ENCODE measurements at places on chromosomes 3 and 15. TPM values are rescaled to one million over a fixed set of nuclear protein-coding genes. Genes with fewer than 3 reads are reported as not detected.
A peak's percentile ranks its signal among the peaks of the same experiment; 100 is the strongest.

DNA sequence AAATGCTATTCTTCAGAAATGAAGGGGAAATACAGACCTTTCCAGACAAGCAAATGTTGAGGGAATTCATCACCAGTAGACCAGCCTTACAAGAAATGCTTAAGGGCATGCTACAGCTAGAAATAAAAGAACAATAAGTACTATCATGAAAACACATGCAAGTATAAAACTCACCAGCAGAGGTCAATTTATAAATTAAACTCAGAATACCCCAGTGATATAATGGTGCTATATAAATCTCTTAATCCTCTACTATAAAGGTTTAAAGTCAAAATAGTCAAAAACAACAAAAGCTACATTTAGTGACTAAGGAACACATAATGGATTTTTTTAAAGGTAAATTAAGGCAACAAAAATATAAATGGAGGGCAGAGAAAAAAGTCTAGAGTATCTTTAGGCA lies 142.5 kb downstream of the CPNE4 start:
- H3K4me1 ChIP-seq = no peaks in the 10 kb centered on the region
- H3K4me3 ChIP-seq = no peak overlapping the region
- peak; percentile 8 for DNase-seq
- no peak overlapping the region for H3K27ac ChIP-seq
- no peaks in the 10 kb centered on the region for H3K36me3 ChIP-seq

DNA sequence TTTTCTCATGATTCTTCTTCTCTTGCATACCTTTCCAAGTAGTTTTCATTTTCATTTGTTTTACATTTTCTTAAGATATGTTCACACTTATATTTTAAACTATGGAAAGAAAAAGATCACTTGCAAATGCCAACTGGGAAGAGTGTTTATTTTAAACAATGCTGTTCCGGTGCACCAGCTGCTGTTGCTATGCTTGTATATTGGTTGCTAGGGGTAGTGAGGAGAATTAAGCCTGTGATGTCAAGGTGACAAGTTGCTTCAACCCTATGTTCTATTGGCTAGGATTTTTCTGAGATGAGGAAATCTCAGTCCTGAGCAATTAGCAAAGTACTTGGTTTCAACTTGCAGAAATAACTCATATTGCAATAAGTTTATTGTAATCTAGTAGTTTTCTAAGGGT lies 500.1 kb downstream of the MFSD1 start:
- H3K27me3 ChIP-seq = no peaks in the 10 kb centered on the region
- no peaks in the 10 kb centered on the region for H3K4me1 ChIP-seq
- H3K36me3 ChIP-seq = no peaks in the 10 kb centered on the region
- DNase-seq = no peak
- no peak overlapping the region for H3K27ac ChIP-seq

DNA sequence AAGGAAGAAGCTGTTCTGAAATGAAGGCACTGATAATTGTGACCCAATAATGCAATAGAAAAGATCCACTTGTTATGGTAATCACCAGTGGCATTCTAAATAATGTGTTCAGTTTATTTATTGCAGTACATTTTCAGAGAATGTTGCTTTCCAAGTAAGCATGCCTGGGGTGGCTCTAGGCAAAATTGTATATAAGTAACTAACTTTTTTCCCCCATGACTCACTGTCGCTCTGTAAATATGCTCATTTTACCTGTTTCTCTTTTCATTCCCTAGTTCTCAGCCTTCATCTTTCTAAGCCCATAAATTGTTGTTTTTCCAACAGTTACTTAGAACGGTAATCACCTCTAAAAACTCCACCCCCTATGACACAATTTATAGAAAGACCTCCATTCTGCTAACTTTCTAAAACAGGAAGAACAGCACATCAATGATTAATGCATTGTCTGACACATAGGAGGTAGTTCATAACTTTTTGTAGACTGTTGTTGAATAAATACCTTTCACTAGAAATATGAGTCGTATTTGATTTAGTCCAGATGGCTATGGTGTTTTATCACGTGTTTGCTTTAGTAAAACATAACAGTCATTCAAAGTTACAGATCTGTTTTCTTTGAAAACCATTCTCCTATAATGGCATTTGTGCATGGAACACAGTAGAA lies 143.1 kb downstream of the LSAMP start:
- H3K4me1 ChIP-seq = no peaks in the 10 kb centered on the region
- no peak for DNase-seq
- no peaks in the 10 kb centered on the region for H3K36me3 ChIP-seq
- H3K27ac ChIP-seq = no peak overlapping the region

GRCh38 chr3:184565421-184566211 lies 4.0 kb downstream of the EPHB3 start:
- peak overlapping the region; percentile 51 for H3K27ac ChIP-seq
- H3K4me3 ChIP-seq = peak overlapping the region; percentile 98
- H3K36me3 ChIP-seq = no peaks in the 10 kb centered on the region

DNA sequence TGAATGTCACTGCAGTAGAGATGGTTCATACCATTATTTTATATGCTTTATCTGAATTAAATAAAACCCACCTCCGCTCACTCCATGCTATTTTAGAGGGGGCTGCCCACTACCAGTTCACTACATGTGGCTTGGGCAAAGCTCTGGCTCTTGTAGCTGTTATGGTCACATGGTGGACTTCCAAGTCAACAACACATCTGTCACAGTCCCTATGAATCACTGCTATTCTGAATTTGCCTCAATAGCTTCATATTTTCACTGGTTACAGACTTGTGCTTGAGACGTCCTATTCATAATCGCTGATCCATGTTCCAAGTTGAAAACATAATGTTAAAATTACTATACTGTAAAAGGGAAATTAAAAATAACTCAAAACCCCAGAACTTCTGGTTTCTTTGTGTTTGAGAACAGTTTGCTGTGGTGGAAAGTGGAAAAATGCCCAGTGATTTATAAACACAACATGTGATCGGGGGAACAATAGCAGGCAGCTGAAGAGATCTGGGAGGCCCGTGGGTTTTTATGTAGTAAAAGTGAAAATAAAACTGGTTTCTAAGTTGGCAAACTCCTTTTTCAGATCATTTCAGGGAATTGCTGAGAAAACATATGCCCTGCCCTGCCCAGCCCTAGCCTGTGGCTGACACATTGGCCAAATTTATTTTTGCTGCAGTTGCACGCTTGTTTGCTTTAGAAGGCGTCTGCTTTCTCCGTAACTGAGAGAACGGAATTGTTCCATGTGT lies 128.8 kb upstream of the PRR23C start:
- no peak overlapping the region for H3K4me3 ChIP-seq
- H3K36me3 ChIP-seq = no peaks in the 10 kb centered on the region
- no peak for DNase-seq
- no peak overlapping the region for H3K27ac ChIP-seq
- no peaks in the 10 kb centered on the region for H3K27me3 ChIP-seq

DNA sequence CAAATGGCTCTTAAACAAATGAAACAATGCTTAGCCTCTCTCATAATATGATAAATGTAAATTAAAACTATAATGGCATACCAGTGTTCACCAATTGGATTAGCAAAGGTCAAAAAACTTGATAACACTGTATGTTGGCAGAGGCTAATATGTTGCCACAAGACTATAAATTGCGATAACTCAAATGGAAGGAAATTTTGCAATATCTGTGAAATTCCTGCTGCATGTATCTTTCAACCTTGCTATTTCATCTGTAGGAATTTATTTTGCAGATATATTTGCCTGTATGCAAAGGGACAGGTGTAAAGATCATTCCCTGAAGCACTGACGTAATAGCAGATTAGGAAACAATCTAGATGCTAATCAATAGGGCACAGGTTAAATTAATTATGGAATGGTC lies 191.4 kb upstream of the EIF1B start:
- no peaks in the 10 kb centered on the region for H3K36me3 ChIP-seq
- DNase-seq = peak; percentile 14
- no peak overlapping the region for H3K27ac ChIP-seq
- H3K27me3 ChIP-seq = no peaks in the 10 kb centered on the region

DNA sequence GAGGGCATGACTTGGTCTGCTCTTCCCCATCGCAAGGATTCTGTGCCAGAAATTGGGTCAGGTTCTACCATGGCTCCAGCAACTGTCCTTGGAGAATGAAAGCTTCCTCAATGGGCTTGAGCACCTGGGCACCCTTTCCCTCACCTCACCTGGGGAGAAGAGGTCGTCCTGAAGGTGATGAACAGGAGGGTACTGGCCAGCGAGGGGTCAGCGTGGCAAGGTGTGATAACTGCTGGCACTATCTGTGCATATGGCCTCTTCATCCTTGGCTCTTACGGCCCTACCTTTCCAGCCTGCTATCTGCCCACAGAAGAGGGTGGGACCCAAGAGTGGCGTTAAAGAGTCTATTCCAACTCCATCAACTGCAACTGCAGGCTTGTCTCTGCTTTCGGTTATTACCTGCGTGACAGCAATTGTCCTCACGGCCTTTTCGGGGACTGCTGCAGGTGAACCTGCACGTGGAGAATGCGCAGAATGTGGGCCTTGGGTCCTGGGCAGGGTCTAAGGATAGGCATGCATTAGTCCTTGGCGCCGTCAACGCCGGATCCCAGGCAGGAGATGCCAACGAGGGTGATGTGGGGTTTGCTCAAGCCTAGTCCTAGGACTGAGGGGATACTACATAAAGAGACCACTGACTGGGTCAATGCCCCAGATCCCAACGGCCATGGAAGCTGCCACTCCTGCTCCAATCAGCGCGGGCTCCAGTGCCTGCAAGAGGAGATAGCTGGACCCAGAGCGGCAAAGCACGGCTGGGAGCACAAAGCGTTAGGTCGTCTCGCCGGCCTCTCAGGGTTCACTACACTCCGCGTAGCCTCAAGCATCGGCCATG lies 625 bp upstream of the RBM15B start:
- peaks cover 30% of the 10 kb centered on the region for H3K36me3 ChIP-seq
- H3K4me1 ChIP-seq = peaks cover 23% of the 10 kb centered on the region
- H3K27ac ChIP-seq = peak overlapping the region; percentile 79
- H3K4me3 ChIP-seq = peak overlapping the region; percentile 10
- no peaks in the 10 kb centered on the region for H3K27me3 ChIP-seq

Gene DAPK2
- total RNA-seq = 1.4 TPM

DNA sequence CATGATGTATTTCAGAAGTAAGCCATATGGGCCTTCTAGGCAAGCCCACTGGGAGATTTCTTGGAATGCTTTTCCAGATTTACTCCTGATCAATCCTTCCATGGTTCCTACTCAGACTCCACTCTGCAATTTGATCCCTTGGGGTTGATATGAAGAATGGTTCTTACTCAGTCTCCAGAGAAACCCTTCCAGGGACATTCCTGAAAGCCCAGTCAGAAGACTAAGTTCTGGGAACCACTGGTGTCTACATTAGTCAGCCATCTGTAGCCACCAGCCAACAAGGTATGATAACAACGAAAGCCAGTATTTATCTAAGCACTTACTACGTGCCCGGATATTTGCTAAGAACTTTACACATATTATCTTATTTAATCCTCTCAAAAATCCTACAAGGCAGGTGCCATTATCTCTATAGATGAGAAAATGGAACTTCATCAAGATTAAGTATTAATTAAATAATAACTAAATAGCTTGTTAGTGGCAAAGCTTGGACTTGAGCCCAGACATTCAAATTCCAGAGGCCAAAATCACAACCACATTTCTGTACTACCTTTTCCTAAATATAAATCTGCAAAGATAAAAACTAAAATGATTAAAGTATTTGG lies 32.7 kb downstream of the ZNF385D start:
- H3K27me3 ChIP-seq = no peaks in the 10 kb centered on the region
- H3K36me3 ChIP-seq = no peaks in the 10 kb centered on the region
- H3K4me1 ChIP-seq = peaks cover 8% of the 10 kb centered on the region
- DNase-seq = peak; percentile 89

- H3K27ac ChIP-seq = no peak overlapping the region
- DNase-seq = no peak
- no peaks in the 10 kb centered on the region for H3K27me3 ChIP-seq
Observed at GRCh38 chr3:11476735-11477144, 167.0 kb downstream of the VGLL4 start.

- no peak overlapping the region for H3K27ac ChIP-seq
- H3K27me3 ChIP-seq = no peaks in the 10 kb centered on the region
- no peaks in the 10 kb centered on the region for H3K4me1 ChIP-seq
- no peak overlapping the region for H3K4me3 ChIP-seq
- no peaks in the 10 kb centered on the region for H3K36me3 ChIP-seq
Observed at GRCh38 chr15:101049282-101049681, 130.1 kb downstream of the LRRK1 start.

Gene TUBGCP4
- total RNA-seq = 7.1 TPM

DNA sequence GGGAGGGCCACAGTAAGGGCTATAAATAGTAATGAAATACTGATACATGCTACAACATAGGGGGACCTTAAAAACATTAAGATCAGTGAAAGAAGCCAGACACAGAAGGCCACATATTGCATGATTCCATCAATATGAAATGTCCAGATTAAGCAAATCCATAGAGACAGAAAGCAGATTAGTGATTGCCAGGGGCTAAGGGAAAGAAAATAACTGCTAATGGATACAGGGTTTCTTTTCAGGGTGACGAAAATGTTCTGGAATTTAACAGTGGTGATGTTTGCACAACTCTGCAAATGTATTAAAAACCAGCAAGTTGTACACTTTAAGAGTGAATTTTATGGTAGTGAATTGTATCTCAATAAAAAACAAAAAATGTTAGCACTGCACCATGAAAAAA lies 37.0 kb downstream of the PIK3R4 start:
- no peak overlapping the region for H3K27ac ChIP-seq
- H3K4me3 ChIP-seq = no peak overlapping the region
- no peak for DNase-seq
- peaks cover 12% of the 10 kb centered on the region for H3K36me3 ChIP-seq

- H3K4me1 ChIP-seq = no peaks in the 10 kb centered on the region
- no peak overlapping the region for H3K27ac ChIP-seq
- no peak for DNase-seq
- no peaks in the 10 kb centered on the region for H3K27me3 ChIP-seq
- no peaks in the 10 kb centered on the region for H3K36me3 ChIP-seq
Observed at GRCh38 chr3:191244242-191244867, 45.3 kb downstream of the OSTN start.

Data from cardiac muscle cell (in vitro differentiated cells and primary cell).